Stimulated activated CD4-positive, alpha-beta T cell treated with anti-CD3 and anti-CD28 coated beads, Interleukin-2, amount 100 ng/mL, for 24 hours (primary cell): ENCODE measurements at places on chromosomes 1 and 21.

DNA sequence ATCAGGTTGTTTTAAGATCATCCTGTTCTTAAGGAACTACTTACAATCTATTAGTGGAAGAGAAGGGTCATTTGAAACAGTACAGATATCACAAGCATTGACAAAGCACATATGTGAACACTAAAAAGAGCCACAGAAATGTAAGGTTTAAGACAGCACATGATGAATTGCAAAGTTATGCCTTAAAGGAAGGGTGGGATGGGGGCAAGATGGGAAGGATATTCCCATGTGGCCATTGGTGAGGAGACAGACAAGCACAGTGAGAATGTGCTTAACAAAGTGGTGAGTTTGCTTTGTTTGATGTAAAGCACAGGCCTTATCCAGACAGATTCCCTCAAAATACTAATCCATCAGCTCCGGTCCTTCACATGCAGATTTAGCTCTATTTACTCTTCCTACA, 151.6 kb upstream of the IVNS1ABP start:
- no peak for DNase-seq

GRCh38 chr1:207342332-207342731, 20.9 kb downstream of the CD55 start:
- DNase-seq, result no peak

- DNase-seq, result no peak
Measured at GRCh38 chr1:89254658-89255287, 17.9 kb downstream of the GBP5 start.

GRCh38 chr1:189693140-189693539, 784.5 kb downstream of the BRINP3 start:
- no peak for DNase-seq

DNA sequence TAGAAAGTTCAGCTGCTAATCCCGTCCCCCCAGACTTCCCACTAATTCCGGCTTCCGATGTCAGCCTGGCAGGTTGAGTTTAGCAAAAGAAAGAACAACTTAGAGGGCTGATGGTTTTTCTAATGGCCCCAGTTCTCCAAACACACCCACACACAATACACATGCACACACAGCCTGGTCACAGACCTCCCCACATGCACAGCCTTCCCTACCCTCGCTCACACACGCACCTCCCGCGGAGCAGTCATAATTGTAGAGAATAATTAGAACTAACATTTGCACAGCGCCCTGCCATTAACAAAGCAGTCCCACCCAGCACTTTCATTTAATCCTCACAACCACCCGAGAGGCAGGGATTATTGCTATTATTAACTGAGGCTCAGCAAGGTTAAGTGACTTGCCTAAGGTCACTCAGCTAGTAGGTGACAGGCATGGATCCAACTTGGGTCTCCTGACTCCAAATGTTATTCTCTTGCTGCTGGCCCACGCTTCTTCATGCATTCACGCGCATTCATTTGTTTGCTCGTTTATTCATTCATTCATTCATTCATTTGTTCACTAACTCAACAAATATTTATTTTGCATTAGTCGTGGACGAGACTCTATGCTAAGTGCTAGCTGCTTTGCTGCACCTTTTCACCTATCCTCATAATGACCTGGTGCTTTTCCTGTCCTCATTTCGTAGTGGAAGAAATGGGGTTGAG, 274.9 kb downstream of the FOXD2 start:
- no peak for DNase-seq

GRCh38 chr1:56255516-56256152, 323.7 kb downstream of the PLPP3 start:
- no peak for DNase-seq

DNA sequence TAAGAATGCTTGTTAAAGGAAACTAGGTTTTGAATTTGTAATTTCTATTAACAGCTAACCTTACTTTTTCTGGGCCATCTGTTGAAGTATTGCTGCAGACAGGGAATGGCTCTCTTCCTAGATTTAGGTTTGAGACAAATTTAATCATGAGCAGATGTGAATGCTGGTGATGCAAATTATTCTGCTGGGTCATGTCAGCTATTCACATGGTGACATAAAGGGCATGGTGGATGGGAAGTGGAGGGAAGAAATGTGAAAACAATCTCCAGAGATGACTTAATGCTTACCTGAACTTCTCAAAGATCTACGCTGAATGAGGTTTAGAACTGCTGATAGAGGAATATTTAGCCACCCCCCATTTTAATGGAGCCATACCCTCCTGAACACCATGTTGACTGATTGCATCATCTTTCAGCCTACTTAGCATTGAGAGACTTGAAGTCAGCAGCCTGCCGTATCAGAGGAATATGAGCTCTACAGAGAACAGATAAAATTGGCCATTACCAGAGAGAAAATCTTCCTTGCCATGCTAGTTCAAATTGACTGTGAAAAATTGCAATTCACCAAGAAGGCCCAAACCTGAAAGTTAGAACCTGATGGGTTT, 138.8 kb downstream of the HHAT start:
- no peak for DNase-seq

- no peak for DNase-seq
Measured at GRCh38 chr1:227891223-227891954, 56.3 kb downstream of the WNT9A start.

GRCh38 chr1:227547310-227548118, 15.8 kb upstream of the ZNF678 start:
- no peak for DNase-seq

GRCh38 chr1:234108921-234109320, 204.4 kb downstream of the SLC35F3 start:
- no peak for DNase-seq

DNA sequence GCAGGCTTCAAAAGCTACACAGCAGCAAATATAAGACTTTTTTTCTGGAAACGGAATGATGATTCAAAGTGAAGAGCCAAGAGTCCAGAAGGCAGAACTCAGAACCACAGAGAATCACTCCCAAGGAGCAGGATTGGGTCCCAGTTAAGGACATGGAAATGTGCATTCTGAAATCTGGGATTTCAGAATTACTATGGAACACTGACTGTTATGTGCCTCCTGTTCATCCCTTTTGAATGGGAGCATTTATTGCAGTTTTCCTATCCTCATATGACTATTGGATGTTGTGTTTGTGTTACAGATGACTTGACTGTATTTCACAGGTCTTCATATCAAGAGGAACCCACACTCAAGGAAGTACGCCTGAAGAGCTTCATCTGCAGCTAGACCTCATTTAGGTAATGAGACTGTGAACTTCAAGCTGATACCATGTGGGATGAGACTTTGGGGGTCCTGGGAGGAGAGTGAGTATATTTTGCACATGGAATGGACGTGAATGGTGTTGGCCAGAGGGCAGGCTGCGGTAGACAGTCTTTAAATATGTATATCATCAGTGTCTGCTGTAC, 17.1 kb upstream of the CAP1 start:
- no peak for DNase-seq

DNA sequence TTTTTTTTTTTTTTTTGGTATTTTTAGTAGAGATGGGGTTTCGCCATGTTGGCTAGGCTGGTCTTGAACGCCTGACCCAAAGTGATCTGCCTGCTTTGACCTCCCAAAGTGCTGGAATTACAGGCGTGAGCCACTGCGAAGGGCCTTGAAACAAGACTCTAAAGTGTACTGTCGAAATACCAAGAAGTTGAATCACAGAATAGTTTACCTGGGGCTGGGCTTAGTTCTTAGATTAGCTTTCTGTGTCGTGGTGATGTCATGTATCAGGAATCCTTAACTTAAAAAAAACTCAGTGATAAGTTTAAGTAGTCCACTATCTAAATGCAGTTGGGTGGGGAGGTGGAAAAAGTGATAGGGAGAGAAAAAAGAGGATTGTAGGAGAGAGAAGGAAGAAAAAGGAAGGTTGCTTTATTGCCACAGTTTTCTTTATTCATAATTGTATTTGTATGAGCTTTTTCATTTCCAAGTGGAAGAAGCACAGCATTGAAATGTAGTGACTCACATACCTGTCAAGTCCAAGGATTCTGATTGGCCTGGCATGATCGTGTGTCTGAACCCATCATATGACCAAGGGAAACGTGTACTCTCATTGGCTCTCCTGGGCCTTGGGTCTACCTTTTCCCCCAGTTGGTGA, 13.4 kb downstream of the ITSN1 start:
- no peak for DNase-seq

DNA sequence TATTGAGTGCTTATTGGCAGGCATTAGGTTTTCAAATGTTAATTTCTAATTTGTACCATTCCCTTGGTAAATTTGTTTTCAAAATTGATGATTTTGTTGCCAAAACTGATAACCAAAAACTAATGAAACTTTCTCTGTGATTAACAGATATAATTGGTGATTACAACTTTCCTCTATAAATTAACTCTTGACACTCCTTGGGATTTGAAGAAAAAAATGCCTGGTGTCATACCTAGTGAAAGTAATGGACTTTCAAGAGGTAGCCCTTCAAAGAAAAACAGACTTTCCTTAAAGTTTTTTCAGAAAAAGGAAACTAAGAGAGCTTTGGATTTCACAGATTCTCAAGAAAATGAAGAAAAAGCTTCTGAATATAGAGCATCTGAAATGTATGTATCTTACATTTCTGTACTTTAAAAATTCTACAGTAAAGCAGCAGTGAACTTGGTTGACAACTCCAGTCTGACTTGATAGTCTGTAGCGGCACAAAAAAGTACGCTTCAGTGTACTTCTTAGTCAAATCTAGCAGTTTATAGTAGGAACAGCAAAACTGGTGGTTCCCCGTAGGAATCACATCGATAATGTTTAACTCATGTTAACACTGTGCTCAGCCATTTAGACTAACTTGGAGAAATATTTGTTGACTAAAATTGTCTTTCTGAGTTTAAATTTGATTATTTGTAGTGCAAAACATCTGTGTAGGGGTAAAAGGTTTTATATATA, 3.0 kb downstream of the USP1 start:
- no peak for DNase-seq

- DNase-seq, result no peak
Measured at GRCh38 chr1:7265771-7266371, 480.6 kb downstream of the CAMTA1 start.

- DNase-seq, result no peak
Measured at GRCh38 chr1:234606784-234607108, 3.2 kb downstream of the IRF2BP2 start.

DNA sequence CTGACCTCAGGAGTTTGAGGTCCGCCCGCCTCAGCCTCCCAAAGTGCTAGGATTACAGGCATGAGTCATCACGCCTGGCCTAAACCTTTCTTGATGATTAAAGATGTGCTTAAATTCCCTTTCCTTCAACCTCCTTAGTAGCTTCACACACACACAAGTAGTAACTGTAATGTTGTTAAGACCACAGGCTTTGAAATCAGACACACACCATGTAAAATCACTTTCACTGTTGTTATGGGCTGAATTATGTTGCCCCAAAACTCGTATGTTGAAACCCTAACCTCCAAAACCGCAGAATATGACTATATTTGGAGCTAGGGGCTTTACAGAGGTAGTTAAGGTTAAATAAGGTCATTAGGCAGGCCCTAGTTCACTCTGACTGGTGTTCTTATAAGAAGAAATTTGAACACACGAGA, 180.2 kb downstream of the NR5A2 start:
- no peak for DNase-seq

DNA sequence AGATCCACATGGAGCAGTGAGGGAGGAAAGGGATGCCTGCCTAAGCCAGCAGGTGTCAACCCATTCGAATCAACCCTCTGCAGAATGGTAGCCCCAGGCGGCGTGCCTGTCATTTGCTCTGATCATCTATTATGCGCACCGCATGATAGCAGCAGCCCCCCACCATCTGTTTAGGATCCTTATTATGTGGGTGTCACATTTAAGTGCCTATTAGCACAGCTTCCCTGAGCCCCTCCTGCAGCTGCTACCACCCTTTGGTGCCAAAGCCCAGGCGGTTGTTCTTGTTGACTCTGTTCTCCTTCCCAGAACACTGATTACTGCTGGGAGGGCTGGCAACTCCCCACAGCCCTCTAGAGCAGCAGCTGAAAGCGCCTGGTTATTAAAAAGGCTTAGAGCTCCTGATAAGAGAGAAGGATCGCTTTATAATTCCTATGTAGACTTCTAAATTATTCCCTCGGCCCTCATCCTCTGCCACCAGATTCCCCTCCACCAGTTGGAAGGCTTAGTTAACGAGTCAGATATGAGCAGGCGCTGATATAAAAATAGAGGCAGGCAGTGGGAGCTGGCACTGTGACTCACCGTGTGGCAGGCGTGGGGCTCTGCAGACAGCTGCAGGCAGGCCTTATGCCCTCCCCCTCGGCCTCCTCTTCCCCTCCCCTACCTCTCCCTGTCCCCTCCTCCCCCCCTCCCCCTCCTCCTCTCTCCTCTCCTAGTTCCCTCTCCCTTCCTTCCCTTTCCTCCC, 23.0 kb downstream of the ACTA1 start:
- DNase-seq, result no peak

GRCh38 chr21:44972301-44972814, 32.5 kb downstream of the SLX9 start:
- no peak for DNase-seq

DNA sequence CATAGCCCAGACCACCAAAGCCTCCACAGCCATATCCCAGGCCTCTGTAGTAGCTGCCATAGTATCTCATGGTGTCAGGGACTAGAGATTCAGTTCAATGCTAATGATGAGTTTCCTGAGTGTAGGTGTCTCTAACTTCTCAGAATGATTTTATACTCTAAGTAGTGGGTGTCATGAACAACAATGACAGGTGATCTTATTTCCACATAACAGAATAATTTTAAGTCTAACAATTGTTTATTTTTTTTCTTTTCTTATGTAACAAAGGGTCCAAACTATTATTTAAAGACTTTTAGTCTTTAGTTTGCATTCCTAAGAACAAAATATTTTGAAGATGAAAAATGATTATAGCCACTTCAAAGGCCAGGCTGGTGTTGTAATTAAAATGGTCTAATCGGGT, at the start of gene KRTAP19-6:
Gene KRTAP19-6 (minus strand): TSS at position 101 of the 400 bp plus-strand sequence. CDS start 31 bp downstream, at position 70.
- DNase-seq, result no peak

DNA sequence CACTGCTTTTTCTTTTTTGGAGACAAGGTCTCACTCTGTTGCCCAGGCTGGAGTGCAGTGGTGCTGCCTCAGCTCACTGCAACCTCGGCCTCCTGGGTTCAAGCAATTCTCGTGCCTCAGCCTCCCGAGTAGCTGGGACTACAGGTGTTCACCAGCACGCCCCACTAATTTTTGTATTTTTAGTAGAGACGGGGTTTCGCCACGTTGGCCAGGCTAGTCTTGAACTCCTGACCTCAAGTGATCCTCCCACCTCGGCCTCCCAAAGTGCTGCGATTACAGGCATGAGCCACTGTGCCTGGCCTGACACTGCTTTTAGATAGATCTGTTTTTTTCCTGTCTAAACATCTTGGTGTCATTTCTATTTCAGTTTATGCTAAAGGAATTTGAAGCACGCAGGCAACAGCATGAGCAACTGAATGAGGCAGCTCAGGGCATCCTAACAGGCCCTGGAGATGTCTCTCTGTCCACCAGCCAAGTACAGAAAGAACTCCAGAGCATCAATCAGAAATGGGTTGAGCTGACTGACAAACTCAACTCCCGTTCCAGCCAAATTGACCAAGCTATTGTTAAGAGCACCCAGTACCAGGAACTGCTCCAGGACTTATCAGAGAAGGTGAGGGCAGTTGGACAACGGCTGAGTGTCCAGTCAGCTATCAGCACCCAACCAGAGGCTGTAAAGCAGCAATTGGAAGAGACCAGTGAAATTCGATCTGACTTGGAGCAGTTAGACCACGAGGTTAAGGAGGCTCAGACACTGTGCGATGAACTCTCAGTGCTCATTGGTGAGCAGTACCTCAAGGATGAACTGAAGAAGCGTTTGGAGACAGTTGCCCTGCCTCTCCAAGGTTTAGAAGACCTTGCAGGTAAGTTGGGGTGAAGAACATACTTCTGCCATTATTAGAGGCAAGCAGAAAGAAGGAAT, 106.1 kb upstream of the BMP8A start:
- no peak for DNase-seq
